CD4-positive, alpha-beta T cell treated with Interleukin-4 for 1 hour (primary cell): ENCODE measurements at places on chromosomes 2 and 18.
A peak's percentile ranks its signal among the peaks of the same experiment; 100 is the strongest.

- DNase-seq = no peak
Observed at GRCh38 chr2:96156926-96157648, 11.8 kb upstream of the DUSP2 start.

DNA sequence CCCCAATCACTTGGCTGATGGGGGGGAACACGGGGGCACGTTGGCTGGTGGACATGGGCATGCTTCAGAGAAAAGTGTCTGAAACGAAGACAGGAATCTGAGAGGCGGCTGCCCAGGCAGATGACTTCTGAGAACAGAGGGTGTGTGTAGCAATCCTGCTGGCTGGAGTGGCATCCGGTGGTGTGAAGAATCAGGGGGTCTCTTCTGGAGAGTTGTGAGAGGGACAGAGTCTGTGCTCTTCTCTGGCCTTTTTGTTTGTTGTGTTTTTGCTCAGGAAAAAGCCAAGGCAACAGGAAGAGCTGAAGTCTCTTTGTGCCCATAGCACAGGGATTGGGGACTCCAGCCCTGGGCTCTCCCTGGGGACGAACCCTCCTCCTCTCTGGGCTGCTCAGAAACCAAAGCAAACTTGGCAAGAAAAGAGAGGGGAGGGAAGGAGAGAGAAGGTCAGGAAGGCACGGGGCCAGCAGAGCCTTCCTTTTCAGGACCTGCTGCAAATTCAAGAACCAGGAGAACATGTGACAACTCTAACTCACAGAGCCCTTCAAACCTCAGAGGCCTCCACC, 97.0 kb upstream of the SMAD2 start:
- no peak for DNase-seq

DNA sequence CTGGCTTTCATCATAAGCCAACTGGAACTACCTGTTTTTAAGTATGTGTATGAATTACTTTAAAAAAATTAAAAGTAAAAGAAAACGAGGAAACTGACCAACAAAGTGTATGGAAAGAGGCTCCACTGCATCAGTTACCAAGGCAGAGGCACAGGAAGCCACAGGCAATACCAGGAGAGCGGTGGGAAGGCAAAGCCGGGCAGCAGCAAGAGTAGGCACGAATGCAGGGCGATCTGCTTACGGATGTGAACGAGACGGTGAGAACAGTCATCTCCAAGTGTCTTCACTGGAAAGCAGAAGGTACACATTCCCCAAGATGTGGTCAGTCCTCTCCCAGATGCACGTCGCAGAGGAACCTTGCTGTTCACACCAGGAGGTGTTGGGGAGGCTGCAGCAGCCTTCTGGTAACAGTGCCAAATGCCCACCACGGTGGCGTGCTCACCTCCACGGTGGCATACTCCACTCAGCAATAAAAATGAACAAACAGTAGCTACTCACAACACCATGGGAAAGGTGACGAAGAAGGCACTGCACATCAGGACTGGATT, 43.1 kb downstream of the HS6ST1 start:
- DNase-seq = no peak

DNA sequence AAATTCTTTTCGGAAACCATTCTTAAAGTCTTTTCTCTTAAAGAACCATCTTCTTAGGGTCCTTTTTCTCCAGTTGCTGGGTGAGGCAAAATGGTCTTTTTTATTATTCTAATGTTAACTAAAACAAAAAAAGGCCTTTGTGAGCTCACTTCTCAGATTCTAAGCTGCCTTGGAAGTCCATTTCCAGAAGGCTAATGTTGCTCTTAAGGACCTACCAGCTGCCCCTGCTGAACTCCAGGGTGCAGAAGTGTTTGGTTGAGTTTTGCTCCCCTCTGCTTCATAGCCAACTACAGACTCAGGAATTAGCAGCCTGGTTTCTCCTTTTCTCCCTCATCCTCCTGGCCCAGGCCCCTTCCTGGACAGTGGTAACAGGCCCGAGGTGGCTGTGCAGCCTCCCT, 23.4 kb downstream of the APCDD1 start:
- DNase-seq = no peak

- DNase-seq = no peak
Observed at GRCh38 chr2:152542995-152543481, 174.2 kb downstream of the PRPF40A start.

GRCh38 chr18:35618696-35619095, 37.2 kb downstream of the GALNT1 start:
- no peak for DNase-seq

DNA sequence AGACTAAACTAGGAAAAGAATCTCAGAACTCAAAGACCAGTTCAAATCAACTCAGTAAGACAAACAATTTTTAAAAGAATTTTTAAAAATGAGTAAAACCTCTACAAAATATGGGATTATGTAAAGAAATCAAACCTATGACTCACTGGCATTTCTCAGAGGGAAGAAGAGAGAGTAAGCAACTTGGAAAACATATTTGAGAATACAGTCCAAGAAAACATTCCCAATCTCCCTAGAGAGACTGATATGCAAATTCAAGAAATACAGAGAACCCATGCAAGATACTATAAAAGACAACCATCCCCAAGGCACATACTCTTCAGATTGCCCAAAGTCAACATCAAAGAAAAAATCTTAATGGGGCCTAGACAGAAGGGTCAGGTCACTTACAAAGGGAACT, 162.7 kb downstream of the WDPCP start:
- DNase-seq = no peak

DNA sequence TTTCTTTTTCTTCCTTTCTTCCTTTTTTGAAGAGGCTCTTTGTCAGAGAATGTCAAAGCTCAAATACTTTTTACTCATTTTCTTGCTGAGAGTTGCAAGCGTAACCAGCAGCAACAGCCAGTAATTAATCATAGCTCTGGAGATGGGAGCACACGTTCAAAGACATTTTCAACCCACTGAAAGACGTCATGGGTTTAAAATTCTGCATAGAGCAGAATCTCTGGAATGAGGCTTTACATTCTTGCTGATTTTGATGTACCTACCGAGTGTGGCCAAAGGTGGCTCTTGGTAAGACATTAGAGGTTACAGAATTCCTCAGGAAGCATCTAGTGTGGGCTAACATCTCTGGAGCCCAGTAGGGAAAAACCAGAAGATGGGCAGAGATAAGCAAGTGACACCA, 292.5 kb downstream of the MTX2 start:
- no peak for DNase-seq

DNA sequence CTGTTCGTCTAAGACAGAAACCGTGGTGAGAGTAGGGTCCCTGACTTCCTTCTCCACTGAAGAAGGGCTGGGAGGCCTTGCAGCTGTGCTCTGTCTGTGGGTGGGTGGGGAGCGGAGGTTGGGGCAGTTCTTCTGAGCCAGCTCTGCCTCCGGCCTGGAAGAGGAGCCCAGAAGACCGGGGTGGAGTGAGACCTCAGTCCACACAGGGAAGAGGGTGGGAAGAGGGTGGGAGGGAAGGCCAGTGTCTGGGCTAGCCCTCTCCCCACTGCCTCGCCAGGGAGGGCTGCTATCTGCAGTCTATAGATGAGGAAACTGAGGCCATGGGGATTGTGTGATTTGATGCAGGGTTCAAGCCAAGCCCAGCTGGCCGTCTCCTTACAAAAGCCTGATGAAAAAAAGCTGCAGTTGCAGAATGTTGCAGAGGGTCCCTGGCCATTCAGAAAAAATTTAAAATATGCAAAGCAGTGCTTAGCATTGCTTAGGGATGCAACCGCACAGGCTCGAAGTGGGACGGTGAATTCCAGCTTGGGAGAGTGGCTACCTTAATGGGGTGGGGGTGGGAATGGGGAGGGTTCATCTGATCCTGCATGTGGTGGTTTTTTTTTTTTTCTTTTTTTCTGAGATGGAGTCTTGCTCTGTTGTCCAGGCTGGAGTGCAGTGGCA, 181.6 kb upstream of the HS6ST1 start:
- DNase-seq = no peak

DNA sequence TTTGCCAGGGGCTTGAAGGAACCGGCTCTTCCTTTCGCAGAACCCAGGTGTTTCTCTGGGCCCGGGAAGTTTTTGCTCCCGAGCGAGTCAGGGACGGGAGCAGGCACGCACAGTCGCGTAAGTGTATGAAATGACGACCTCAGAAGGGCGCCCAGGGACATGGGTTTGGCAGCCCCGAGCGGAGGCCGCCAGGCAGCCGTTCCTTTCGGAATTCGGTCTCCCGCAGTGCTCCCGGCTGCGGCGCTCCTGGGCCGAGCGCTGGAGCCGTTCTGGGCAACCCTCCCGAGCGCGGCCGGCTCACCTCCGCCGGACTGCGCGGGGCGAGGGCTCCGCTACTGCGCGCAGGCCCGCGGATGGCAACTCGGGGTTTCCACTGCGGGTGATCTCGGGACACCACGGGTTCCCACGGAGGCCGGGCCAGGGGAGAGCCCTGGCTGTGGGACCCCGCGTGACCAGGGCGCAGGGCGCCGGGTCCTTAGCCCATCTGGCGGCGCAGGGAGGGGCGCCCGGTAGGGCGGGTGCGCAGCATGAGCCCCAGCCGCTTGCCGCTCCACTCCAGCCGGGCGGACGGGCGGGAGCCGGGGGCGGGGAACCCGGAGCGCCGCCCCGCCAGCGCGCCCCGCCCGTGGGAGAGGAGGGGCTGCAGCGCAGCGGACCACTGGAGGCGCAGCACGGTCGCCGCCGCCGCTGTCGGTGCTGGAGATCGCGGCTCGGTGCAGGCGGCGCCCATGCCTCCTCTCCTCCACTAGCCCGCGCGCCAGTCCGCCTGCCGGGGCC, at the start of gene OSBPL6:
TSS of gene OSBPL6 (plus strand) at position 690 of the 777 bp plus-strand sequence. CDS start 111,673 bp downstream, outside the sequence.
- peak; percentile 49 for DNase-seq

GRCh38 chr2:88061295-88061694, 5.7 kb upstream of the KRCC1 start:
- no peak for DNase-seq

GRCh38 chr2:108417254-108417653, 31.8 kb upstream of the GCC2 start:
- DNase-seq = no peak

- DNase-seq = no peak
Observed at GRCh38 chr2:95289253-95289652, 7.9 kb upstream of the KCNIP3 start.

GRCh38 chr2:24825883-24826772, 32.9 kb downstream of the CENPO start:
- peak; percentile 26 for DNase-seq

- DNase-seq = no peak
Observed at GRCh38 chr18:62486290-62486964, 36.4 kb upstream of the ZCCHC2 start.

DNA sequence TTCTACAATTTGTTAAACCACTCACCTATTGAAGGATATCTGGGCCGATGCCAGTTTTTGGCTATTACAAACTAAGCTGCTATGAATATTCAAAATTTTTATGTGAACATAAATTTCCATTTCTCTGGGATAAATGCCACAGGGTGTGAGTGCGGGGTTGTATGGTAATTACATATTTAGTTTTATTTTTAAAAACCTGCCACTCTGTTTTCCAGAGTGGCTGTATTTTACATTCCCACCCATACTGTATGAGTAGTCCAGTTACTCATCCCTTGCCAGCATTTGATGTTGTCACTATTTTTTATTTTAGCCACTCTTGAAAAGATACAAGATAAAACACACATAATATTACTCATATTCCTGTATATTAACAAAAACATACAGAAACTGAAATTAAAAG, 22.9 kb downstream of the GRP start:
- DNase-seq = no peak

DNA sequence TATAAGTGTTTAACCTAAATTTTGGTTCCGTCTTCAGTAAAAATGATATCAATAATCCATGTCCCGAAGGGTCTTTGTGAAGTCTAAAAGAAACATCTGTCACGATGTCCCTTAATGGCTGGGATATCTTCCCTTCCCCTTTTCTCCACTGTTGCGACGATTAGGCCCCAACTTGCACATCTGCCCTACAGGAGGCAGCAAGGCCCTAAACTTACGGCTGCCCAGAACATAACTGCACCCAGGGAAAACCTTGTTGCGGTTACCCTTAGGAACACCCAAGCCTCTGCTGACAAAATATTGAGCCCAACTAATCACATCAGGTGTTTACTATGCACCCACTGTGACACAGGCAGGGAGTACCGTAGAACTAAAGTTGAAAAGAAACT, 1.3 kb upstream of the SMAD2 start:
- peak; percentile 56 for DNase-seq

DNA sequence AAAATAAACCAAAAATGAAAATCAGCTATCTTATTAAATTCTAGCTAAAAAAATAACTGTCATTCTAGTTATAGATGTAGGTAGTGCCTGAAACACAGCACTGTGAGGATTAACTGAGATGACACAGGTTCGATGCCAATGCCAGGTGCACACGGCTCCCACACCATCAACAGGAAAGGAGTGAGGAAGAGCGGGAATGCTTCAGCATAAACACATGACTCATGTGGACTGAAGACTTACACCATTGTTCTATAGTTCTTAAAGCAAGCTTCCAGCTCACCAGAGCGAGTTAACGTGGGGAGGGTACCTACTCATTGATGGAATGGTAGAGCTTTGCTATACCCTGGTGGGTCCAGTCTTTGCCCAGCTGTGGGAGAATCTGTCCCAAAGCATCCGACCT, 76.7 kb downstream of the EMILIN2 start:
- no peak for DNase-seq

- no peak for DNase-seq
Observed at GRCh38 chr18:57900906-57901435, 97.9 kb upstream of the ATP8B1 start.

DNA sequence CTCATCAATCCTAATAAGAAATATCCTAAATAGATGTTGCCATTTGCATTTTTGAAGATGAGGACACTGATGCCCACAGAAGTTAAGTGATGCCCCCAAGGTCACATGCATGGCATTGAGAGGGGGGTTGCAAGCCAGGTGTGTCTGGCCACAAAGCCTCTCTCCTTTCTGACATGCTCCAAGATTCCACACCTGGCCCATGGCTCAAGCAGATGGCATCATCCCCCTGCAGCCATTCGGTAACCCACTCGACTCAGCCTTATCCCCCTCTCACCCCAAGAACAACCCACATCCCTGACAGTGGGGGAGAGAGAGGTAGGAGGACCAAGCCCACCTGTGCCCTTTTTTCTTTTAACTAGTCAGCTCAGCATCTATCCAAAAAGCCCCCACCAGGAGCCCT, 16.5 kb upstream of the TEX51 start:
- no peak for DNase-seq

DNA sequence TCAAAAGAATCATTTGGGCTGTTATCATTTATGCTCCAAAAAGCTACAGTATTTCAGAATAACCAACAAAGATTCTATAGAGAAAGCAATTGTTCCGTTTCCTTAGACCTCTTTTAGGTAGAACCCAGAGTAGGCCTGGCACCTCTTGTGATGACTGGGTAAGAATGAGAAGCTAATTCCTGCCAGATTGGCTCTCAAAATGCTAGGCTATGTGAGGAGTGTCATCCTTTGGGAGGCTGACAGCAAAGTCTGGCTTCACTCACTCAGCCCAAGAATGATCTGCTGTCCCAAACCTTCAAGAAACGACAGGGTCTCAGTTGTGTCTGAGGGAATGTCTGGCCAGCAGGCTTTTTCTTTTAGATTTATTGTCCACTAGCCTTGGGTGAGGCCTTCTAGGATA, 4.5 kb downstream of the CERS6 start:
- no peak for DNase-seq

GRCh38 chr18:58212274-58212673, 168.2 kb downstream of the NEDD4L start:
- no peak for DNase-seq
